ENCODE measurements at places on chromosomes 4 and X.

DNA sequence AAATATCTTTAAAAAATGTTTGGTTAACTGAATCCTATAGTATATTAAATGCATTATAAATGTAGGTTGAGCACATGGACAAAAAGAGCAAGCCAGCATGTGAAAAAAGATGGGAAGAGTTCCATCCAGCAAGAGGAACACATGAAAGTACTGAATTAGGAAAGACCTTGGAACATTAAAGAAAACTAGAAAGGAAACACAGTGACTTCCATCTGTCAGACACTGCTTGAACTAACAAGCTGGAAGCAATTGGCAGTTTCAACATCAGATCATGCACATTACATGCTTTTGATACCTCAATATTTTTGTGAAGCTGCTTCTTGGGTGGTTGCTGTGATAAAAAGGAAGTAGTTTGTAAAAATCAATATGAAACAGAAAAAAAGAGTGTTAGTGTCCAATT lies 626.8 kb upstream of the GNPDA2 start:
- no peak for DNase-seq

- no peak for DNase-seq
Observed at GRCh38 chrX:11180571-11180970, 69.4 kb downstream of the HCCS start.

GRCh38 chr4:123856689-123857545 lies 460.3 kb downstream of the SPRY1 start:
- DNase-seq = no peak

DNA sequence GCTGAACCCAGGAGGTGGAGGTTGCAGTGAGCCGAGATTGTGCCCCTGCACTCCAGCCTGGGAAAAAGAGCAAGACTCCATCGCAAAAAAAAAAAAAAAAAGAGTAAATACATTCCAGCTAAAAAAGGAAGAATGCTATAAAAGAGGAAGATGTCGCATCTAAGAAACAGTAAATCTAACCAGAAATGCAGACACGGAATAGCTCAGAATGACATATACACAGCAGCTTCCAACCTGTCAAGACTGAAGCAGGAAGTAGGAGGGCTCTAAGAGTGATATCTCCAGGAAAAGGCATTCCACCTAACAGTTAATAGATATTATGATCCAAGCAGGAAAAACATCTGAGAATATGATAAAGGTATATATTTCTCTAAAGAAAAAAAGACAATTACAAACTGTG lies 16.0 kb downstream of the CLOCK start:
- no peak for DNase-seq

DNA sequence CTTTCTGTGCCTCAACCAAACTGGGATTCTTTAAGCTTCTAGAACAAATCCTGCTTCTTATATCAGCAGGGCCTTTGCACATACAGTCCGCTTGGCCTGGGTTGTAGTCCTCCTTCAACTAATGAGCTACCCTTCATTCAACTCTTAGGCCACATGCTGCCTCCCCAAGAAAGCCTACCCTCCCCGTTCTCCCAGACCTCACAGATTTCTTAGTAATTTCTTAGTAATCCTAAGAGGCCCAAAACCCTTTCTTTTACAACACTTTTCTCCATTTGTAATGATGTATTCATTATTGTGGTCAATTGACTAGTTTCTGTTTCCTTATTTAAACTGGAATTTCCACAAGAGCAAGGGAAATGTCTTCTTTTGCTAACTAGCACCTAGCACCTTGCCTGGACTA lies 233.1 kb downstream of the PPP1R2C start:
- DNase-seq = no peak

DNA sequence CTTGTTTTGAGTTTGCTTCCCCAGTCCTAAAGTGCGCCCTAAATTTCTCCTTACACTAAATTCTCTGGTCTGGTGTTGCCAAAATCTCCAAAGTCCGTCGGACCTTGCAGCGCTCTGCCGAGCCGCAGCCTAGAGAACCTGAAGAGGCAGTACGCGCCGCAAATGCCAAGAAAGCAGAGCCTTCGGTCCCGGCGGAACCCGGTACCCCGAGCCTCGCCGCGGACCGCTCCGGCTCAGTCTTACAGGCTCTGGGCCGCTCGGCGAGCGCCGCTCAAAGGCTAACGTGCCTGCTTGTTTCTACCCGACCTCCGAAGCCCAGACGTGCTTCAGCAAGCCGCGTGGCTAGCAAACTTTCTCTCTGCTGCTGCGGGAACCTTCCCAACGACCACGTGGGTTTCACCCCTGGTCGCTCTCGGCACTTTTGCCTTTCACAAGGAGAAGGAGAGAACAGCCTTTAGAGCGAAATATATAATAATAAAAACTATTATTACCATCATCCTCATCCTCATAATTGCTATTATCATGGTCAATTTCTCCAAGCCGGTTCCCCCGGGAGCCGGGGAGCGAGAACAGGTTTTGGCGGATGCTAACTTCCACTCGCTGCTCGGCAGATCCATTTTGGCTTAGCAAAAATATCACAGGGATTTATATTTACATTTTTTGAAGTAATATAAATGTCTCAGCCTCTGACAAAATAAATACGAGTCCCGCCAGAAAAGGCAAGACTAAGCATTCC lies 2.2 kb upstream of the HTR2C start:
- no peak for DNase-seq

DNA sequence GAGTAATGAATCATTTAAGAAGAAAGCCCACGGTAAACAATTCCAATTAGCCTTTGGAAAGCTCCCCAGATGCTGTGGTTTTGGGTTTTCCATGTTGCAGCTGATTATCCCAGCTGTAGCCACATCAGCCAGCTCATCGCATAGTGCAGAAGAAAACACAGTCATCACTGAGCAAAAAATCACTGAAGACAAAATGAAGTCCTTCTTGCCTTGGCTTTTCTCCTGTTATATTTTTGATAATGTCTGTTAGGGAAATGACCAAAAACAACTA lies 193.0 kb upstream of the C1QTNF7 start:
- no peak for DNase-seq
